Effector memory CD4-positive, alpha-beta T cell (primary cell): ENCODE measurements at places on chromosomes 2 and 18.

GRCh38 chr2:205722283-205722918, 40.1 kb downstream of the NRP2 start:
- no peak for DNase-seq

DNA sequence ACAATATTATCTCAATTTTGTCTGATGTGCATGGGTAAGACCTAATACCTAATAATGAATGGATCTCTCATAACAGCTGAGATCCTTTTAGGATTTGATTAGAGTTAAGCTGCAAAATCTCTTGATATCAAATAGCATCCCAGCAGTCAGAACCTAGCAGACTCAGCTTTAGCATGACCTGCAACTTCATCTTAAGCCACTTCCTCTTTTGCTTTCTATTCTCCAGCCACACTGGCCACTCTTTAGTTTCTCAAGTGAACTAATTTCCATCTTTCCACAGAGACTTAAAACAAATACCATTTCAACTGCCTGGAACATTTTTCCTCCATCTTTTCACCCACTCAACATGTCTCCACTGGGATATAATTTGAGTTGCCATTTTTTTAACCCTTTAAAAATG, 1251.6 kb upstream of the ZEB2 start:
- no peak for DNase-seq

GRCh38 chr2:222992137-222992536, 59.9 kb upstream of the KCNE4 start:
- DNase-seq = no peak

- DNase-seq = no peak
These were observed 10.1 kb downstream of the CYP26B1 start for GRCh38 chr2:72137498-72138010.

DNA sequence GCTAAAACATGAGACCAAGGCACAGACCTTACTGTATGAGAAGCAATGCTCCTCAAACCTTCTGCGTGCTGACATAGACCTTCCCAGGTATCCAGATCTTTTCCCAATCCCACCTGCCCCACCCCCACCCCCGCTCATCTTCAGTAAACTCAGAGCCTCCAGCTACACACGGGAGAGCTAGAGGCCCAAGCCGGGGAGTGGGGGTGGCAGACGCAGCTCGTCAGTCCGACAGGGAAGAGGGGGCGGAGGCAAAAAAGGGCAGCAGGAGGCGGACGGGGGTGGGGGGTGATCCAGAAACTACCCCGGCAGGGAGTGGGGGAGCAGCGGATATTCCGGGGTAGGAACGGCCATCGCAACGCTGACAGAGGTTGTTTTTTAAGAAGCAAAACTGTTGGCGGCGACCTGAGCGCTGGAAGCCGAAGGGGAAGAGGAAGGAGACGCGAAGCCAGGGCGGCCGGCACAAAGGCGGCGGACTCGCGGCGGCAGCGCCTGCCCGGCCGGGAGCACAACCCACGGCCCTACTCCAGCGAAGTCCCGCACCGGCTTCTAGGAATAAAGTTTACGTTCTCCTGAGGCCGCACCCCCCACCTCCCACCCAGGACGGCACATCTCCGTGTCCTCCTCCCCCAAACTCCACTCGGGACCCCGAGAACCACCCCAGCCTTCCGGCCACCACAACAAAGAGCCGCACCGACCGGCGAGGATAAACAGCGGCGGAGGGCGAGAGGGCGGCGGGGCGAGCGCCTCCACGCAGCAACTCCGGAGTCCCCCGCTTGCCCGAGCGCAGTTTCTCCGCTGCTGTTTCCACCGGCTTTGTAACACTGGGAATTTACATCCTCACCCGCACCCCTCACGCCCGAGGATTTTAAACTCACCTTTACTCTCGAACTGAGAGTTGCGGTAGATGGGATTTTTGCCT, 722 bp downstream of the BAZ2B start:
- DNase-seq = no peak

GRCh38 chr2:181656450-181657291, at the start of gene CERKL:
CERKL (minus strand) TSS chr2:181657105; CDS start chr2:181657006, 99 bp downstream.
- no peak for DNase-seq

DNA sequence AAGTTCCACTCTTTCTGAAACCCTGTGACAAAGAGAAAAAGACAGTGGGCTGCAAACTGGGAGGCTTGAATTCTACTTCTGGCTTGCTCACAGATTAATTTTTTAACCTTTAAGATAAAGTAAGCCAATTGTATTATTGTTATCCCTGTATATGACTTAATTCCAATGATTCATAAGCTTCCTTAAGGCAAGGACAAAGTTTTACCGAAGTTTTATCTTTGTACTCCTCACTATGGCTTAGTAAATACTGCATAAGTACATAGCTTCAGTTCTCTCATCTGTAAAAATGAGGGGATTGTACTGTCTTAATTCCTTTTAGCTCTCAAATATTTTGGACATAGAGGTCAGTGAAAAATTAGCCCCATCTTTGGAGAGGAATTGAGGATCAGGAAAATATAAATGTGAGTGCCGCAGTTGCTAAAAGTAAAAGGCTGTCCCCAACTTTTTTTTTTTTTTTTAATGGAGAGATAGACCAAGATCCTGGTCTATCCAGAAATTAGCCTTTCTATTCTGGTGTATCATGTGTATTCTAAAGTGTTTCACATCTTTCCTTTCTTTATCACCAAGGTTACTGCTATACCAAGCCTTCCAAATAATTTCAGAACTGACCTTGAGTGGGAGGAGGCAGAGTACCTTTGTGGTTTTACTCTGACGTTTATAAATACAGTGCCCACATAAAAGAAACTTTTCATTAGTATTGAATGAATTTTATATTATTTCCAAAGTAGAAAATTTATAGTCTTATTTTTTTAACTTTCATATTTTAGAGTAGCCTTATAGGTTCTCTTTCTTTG, 13.3 kb downstream of the RELCH start:
- no peak for DNase-seq

GRCh38 chr2:2743164-2743571, 412.1 kb upstream of the MYT1L start:
- DNase-seq = no peak

DNA sequence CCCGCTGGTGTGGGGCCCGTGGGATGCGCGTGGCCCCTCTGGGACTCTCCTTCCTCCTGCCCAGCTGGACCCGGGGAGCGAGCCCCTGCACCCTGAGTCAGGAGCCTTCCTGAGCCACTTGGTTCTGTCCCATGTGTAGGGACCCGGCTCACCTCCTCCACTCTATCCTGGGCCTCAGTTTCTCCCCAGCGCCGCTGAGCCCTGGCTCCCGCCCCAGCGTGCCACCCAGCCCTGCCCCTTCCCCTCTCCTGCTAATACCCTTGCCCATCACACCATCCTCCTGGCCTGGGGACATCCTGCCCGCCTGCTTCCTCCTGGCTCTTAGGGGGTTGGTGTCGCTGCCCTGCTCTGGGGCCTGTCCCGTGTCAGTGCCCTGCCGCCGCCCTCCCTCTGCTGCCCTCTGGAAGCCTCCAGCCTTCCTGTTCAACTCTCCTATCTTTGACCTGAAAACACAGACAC, 24.8 kb downstream of the GPC1 start:
- no peak for DNase-seq

GRCh38 chr2:196380575-196380974, 209.2 kb upstream of the STK17B start:
- no peak for DNase-seq

- DNase-seq = no peak
These were observed 62.8 kb upstream of the NCK2 start for GRCh38 chr2:105681927-105682326.

GRCh38 chr18:68962623-68963022, 164.7 kb downstream of the CCDC102B start:
- DNase-seq = no peak

- no peak for DNase-seq
These were observed 6.6 kb downstream of the ATOH8 start for GRCh38 chr2:85760371-85760770.

DNA sequence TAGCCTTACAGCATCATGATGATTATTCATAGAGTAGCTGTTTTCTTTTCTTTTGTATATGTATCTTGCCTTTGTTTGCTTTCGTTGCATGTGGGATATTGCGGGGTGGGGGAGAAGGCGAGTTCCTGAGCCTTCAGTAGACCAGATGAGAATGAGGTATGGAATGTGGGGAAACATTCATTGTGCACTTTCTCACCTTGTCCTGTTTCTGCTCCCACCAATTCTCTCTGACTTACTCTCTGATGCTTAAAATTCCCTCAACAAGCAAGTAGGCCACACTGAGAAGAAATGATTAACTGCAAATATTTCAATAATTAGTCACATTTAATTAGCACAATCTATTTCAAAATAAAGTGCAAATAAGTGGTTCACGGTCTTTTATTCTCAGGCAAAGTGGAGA, 31.0 kb downstream of the GKN2 start:
- no peak for DNase-seq

DNA sequence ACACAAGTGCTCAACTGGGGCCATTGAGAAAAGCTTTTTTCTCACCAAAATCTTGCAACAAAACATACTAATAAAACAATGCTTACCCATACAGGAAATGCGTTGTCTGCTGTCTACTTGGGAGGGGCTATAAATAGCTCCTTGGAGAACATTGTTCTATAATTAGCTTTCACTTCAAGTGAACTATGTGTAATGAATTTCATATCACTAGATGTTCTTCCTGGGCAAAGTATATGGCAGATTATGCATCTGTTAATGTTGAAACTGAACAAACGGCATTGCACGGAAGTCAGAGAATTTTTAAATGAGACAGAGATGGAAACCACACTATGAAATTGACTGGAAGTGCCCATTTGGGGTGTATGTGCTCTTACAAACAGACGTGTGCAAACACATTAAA, 6.4 kb upstream of the NPAS2 start:
- DNase-seq = no peak

GRCh38 chr2:137964859-137965459, 686 bp downstream of the HNMT start:
- no peak for DNase-seq

GRCh38 chr18:3872641-3873040, 422.7 kb downstream of the TGIF1 start:
- DNase-seq = no peak

DNA sequence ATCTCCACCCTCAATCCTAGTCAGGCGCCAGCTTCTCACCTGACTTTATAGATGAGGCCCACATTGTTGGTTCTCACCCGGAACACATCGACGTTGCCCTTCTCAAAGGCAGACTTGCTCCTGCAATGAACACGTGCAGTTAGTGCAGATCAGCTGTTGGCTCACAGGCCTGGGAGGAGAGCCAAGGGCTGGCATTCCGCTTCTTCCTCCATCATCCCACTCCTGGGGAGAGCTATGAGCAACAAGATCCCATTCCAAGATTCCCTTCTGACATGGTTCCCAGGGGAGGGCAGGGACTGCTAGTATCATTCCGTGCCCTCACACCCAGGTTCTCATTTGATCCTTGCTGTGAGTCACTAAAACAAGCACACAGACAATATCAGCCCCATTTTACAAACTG, 15.1 kb downstream of the LOXHD1 start:
- DNase-seq = no peak

- no peak for DNase-seq
These were observed 73.8 kb upstream of the KLHL29 start for GRCh38 chr2:23311186-23311585.

GRCh38 chr18:2981212-2981728, 31.7 kb downstream of the LPIN2 start:
- DNase-seq = no peak

GRCh38 chr2:127384529-127384928, 3.2 kb downstream of the MAP3K2 start:
- DNase-seq = no peak

DNA sequence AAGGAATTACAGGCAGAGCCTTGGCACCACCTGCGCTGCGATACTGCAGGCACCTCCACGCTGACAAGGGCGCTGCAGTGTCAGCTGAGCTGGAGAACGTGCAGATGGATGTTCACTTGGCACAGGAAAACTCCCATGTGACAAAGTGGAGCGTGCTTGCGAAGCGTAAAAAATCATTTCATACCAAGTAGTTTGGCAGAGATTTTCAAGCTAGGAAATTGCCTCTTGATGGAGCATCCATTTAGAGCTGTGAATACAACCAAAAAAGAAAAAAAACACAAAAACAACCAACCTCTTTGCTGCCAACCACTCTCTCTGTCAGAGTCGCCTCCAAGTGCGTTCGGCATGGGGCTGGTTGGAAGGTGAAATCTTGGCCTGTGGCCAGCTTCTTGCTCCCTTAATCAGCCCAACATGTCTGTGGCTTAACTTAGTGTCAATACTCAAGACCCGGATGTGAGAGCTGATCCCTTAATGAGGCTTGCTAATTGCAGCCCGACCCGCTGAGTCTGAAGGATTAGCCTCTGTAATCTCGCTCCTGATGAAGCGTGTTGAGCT, 38.1 kb downstream of the ACOXL start:
- DNase-seq = no peak

- DNase-seq = no peak
These were observed 19.4 kb upstream of the RRM2 start for GRCh38 chr2:10103179-10103578.

DNA sequence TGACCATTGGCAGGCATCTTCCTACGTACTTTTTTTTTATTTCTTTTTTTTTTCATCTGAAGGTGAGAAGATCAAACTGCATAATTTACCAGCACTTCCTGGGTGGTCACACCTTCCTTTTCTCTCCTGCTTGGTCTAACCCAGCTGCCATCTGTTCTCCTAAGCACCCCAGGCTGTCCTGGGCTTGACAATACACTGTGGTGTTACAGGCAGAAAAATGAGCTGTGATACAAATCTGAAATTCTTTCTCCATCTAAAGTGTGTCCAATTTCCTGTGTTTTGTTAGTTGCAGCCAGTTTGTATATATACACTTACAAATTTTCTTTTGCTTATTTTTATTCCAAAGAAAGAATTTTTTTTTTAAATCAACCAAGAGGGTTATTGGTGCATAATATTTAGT, 786.0 kb upstream of the ZEB2 start:
- DNase-seq = no peak

- DNase-seq = no peak
These were observed 114.9 kb upstream of the RAB27B start for GRCh38 chr18:54713386-54713785.

DNA sequence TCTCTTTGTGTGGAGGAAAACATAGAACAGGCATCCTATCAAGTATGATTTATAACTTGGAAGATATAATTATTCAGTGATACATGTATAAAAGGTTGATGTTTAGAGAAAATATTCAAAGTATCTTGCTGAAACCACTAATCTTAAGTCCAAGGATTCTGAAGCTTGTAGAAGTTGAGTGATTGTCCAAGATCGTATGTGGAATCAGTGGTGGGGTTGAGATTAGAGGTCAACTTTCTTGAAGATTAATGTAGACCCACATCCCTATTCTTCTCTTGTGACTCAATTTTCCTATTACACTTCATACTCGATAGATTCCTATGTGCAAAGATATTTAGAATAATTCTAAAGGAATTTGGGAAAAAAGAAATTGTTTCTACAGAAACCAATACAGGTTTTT, 1565.9 kb upstream of the ACVR2A start:
- no peak for DNase-seq

DNA sequence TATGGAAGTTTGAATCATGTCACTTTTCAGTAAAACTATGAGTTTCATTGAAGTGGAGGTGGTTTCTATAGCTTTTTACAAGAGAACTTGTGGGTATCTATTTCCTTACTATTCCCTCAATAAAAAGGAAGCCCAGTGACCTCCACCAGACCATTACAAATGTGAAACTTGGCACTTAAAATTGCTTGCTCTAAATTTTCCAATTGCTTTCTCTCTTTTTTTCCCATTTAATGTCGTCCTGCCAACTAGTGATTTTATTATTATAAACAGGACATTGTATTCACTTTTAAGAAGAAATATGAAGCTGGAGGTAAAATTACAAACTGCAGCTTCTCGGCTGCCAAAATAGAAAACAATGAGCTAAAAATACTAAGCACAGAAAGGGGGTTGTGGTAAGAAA, 208.2 kb upstream of the ALPP start:
- DNase-seq = no peak
